Panc1 (cell line): ENCODE measurements at places on chromosomes 2 and 18.

GRCh38 chr2:206974551-206974950 is 35.2 kb downstream of the CPO start:
- DNase-seq: no peak

- DNase-seq: no peak
Measured at GRCh38 chr2:47654790-47655562, 128.0 kb upstream of the MSH6 start.

DNA sequence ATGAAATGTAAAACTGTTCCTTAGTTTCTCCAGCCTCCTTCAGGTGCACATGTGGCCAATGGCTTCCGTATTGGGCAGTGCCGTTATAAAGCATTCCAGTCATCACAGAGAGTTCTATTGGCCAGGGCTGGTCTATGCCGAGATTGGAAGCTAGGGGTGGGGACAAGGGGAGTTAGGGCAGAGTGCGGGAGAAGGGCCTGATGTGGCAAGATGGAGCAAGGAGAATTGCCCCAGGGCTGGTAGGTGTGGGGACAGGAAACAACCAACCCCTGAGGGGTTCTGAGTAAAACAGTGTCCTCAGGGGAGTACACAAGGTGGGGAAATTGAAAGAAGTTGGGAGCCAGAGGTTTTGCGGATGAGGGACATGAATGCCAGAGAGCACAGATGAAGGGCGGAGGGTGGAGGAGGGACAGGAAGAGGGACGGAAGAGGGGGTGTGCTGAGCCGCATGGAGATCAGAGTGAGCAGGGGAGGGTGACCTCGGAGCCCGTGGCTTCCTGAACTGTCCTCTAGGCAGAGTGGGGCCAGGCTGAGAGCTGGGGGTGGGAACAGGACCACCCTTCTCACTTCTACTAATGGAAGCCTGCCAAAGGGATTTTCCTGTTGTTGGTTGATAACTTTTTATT is 9.1 kb upstream of the ATP6V1C2 start:
- no peak for DNase-seq

GRCh38 chr2:2834105-2834504 is 503.0 kb upstream of the MYT1L start:
- DNase-seq: no peak

- no peak for DNase-seq
Measured at GRCh38 chr2:223626716-223627115, 24.6 kb upstream of the SCG2 start.

DNA sequence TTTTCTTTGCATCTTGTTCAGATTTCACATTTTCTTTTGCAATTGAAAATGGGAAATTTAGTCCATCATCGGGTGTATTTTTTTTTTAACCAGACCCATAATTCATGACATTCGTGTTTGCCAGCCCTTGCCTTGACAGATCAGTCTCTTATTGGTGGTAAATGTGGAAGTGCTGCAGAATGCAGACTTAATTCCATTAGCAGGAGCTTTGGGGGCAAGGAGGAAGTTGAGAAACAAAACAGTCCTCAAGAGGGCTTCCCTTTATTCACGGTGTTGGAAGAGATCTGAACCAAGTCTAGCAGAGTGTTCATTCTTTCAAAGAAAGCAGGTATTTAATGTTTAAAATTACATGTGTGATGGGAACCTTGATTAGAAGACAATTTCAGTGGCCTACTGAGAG is 16.6 kb upstream of the RPE start:
- no peak for DNase-seq

DNA sequence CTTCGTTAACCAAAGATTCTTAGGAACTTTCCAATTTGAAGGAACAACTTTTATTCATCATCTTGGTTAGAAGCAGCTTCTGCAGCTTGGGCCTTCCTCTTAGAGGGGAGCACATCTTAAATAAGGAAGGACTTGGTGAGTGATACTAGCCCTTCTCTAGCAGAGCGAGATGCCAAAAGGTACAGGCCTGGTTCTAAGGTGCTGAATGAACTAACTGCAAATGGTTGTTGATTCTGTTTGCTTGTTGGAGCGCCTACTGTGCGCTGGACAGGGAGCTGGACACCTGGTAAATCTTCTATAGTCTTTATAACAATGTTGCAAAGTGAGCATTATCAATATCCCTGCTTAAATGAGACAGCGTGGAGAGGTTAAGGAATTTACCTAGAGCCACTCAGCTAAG is 127.1 kb downstream of the MYCN start:
- no peak for DNase-seq

- DNase-seq: no peak
Measured at GRCh38 chr2:53422979-53423378, 344.6 kb upstream of the CHAC2 start.

DNA sequence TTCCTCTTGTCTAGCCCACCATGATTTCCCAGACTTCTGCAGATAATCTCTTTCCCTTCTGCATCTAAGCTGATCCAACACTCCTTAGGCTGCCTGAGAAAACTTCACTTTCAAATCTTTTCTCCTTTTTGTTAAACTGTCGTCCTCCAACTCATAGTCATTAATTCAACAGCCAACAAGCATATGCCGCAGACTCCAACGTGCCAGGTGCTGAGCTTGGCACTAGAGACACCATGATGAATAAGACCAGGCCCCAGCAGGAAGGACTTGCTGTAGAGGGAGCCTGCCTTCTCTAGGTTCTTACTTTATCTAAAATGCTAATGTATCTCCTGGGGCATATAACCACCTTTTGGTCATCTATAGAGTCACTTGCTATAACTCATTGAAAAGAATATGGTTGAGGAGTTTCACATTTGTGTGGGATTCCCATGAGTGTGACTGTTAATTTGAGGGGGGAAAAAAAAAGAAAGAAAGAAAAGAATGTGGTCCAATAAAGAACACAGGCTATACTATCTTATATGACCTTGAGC is 51.0 kb downstream of the ANKRD44 start:
- no peak for DNase-seq
